ENCODE measurements at places on chromosomes 2 and 18. TPM values are rescaled to one million over a fixed set of nuclear protein-coding genes. Genes with fewer than 3 reads are reported as not detected.

DNA sequence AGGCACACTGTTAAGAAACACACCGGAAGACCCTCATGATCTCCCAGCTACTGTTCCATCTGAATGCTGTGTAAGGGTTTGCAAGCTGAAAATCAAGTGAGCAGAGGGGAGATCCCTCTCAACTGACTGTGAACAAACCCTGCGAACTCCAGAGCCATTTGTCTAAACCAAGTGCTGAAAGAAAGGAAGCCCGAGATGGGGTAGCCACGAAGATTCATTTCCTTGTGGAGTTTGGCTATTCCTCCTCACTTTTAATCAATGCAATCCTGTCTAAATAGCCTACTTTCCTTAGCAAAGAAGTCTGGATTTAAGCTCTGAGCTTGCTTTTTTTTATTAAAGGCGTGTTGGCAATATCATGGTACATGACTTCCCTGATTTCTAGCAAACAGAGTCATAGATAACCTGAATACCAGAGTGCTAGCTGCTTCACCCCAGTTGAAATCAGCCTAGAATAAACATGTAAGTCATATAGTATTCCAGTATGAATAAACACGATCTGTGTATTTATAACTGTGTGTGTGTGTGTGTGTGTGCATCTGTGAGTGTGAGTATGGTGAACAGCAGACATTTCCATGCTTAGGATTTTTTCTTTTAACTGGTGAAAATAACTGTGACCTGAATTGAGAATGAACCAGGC lies 365.2 kb downstream of the ZNF521 start:
- DNase-seq: no peak

- DNase-seq: peak; percentile 57
Observed at GRCh38 chr2:30713698-30714097, 93.5 kb downstream of the CAPN13 start.

- DNase-seq: no peak
Observed at GRCh38 chr2:173373290-173373689, 18.6 kb downstream of the CDCA7 start.

SH2D6 gene
- total RNA-seq: not detected

LONRF2 gene
- total RNA-seq: 14.6 TPM

TRABD2A gene
- 0.16 TPM for total RNA-seq

GATA6 gene
- total RNA-seq: 15.1 TPM

UGT1A8 gene
- total RNA-seq: not detected

VWC2L gene
- not detected for total RNA-seq
